Activated T-helper 1 cell treated with Interleukin-2 at 50 U/mL for 16 hours (primary cell): ENCODE measurements at places on chromosomes 5 and 9.

DNA sequence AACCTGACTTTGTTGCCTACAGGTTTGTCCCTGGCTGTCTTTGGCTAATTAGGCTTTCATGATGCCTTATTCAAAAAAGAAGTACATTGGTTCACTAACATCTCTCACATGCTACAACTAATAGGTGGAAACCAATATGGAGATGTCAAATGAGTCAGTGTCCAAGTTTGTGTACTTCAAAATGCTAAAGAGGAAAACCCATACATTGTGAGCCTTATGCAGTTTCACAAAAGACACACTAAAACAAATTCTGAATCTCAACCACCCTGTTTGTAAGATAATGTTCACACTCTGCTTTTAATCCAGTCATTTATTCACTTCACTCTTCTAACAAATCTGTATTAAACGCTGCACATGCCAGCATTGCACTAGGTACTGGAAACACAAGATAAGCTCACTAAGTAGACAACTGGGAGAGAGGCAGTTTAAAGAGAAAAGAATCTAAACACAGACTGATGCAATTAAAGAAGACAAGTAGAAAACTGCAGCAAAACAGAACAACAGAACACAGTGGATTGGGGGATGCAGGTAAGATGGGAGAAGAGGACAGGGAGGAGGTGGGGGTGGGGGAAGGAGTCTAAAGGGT is 104.1 kb downstream of the DROSHA start:
- no peak for DNase-seq

DNA sequence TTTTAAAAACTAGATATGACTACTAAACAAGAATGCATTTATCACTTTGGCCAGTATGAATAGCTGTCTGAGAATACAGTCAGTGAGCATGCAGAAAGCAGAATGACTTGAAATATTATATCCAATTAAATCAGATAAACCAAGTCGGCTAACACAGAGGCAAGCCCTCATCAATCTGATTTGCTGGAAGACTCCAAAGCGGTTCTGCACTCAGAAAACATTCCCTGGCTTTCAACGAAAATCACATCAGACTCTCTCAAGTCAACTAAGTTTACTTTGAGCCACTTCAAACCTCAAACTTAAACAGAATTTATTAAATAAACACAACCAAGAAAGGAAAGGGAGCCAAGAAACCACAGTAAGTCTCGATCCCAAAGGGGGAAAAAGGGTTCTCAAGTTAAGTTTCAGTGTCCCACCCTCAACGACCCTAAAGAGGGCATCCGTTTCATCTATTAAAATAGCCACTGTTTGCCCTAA is 1.4 kb downstream of the MYO10 start:
- DNase-seq: no peak

GRCh38 chr9:638152-638551 is 203.3 kb upstream of the DMRT1 start:
- no peak for DNase-seq

DNA sequence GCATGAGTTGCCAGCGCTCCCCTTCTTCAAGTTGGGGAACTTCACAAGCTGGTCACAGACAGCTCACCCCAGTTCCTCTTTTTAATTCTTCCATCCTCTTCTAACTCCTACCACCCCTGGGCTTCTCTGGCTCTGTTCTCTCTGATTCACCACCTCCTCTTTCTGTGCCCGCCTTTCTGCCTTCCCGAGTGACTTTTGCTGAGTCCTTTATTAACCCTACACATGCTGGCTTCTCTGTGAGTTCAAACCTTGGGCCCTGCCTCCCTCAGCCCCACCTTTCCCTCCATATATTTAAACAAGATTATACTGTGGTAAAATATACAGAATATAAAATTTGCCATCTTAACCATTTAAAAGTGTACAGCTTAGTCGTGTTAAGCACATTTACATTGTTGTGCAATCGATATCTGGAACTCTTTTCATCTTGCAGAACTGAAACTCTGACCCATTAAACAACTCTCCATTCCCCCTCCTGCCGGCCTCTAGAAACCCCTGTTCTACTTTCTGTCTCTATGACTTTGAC is 32.0 kb downstream of the SLC46A2 start:
- no peak for DNase-seq

- DNase-seq: no peak
Observed at GRCh38 chr5:164741376-164741775, 1236.0 kb downstream of the MAT2B start.

DNA sequence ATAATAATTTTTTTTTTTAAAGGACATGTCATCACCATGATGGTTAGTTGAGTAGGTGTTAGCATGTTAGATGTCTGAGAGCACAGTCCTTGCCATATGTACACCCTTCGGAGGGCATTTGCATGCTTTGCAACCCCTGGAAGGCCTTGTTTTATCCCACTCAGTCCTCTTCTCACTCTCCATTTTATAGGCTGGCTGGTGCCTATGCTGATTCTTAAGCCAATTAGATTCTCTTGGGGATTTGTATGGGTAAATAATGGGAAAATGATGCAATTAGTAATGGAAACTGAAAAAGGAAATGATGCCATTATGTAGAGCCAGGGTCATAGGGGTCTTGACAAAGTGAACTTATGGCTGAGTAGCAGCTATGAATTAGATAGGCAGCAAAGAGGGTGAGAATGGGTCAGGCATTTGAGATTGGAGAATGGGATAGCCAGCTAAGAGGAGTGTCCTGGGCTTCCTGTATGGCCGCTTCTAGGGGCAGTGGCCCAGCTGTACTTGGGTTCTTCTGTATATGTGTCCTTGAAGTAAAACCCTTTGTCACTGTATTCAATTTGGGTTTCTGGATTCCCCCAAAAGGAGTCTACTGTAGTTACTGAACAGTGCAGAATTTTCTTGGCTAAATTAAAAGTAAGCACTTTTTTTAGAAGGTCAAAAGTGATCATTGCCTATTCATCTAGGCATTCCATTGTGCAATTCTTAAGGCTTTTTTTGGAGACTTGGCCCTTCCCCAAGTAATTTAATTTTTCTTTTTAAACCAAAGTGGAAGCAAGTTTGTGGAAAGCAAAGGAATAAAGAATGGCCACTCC is 31.6 kb downstream of the LRRTM2 start:
- DNase-seq: no peak

- DNase-seq: no peak
Observed at GRCh38 chr5:173643964-173644363, 27.5 kb upstream of the BOD1 start.

DNA sequence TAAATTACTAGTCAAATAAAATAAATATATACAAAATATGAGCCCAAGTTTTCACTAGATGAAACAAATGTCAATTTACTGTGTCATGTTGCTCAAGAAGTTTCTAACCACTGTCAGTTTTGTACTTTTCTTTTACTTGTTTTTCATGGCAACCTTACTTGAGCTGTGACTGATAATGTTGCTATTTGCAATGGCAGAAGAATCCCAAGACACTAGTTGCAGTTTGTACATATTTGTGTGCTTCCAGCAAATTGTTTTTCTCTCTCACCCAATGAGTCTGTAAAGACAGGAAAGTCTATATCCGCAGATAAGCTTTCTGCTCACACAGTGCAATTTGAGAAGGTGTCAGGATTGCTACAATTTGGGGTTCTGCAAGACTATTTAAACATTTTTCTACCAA is 338.6 kb upstream of the PCSK5 start:
- no peak for DNase-seq

- DNase-seq: no peak
Observed at GRCh38 chr9:115099901-115100300, 18.1 kb downstream of the TNC start.

DNA sequence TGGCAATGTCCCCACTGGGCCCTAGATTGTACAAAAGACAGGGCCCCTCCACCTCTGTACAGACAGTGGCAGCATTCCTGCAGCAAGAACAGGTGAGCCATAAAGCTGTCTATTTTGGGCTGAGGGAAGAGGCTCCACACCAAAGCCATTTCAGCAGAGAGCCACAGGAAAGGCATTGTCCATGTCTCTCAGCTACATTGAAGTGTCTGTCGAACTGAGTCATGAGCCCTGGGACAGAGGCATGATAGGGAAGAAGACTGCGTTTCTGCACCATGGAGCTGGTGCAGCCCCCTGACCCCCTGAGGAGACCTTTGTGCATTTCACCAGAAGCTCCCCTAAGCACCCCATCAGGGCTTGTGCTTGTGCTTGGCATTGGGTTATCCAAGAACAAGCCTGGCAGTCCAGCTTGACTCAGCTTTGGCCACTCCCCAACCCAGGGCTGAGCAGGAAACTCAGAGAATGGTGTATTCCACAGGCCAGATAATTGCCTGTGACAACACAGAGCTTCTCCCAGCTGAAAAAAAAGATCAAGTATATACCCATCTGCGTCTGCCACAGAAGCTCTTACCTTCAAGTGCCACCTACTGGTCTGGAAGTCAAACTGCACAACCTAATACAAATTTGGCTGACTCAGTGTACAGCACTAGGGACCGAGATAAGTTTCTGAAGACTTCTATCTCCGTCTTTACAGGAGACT is 5.9 kb upstream of the FRMD3 start:
- DNase-seq: no peak

DNA sequence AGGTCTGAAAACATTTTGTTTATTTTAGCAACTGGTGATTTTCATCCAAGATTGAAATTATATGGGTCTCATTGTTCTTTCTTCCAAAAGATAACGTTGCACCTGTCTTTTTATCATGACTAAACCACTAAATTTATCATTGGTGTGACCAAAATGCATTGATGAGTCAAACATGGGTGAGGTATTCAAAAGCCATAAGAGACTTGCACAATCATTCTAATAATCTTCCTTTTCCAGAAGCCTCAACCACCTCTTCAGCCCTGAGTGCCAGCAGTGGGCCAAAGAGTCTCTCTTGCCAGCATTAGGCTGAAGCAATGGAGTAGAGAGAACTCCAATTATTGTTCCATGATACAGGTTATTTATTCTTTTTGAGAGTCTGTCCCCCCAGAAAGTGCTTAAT is 198.9 kb downstream of the LURAP1L start:
- no peak for DNase-seq

DNA sequence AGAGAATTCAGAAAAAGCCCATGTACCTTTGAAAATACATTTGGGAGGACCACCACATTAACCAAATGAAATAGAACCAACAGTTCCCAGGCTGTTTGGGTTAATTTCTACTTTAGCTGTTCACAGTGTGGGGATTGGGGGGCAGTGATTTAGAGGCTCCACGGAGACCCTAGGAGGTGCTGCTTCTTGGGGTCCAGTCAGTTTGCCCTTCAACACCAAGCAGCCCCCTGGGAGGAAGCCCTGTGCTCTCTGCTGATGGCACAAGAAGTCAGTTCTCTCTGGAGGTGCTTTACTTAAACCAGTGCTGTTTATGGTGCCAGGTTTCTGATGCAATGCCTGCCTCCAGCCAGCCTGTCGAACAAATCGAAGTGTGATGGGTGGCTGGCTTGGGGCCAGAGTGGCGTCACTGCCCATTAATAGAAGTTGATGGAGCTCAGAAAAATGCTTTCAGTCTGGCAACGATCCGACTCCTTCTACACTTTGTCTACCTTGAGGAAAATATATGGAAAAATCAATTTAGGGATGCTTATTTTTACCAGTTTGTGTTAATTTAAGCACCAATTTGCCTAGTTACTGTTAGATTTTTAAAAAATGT is 134.0 kb downstream of the SNX18 start:
- DNase-seq: no peak

DNA sequence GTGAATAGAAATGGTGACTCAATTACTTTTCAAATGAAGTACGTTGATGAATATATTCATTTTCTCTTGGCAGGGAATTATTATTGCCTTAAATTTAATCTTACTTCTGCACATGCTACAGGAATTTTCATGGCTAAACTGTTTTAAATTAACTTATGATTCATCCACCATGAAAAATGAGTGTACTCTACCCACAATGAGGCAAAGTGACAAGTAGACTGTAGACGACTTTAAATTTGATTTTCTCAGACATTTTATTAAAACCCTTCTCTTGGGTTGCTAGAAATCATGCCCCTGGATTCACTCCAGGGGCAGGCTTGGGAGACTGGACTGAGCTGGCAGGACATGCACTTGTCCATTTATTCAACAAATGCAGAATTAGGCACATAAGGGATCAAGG is 23.5 kb upstream of the ERAP2 start:
- no peak for DNase-seq

GRCh38 chr9:107886826-107887225 is 397.3 kb upstream of the KLF4 start:
- no peak for DNase-seq

DNA sequence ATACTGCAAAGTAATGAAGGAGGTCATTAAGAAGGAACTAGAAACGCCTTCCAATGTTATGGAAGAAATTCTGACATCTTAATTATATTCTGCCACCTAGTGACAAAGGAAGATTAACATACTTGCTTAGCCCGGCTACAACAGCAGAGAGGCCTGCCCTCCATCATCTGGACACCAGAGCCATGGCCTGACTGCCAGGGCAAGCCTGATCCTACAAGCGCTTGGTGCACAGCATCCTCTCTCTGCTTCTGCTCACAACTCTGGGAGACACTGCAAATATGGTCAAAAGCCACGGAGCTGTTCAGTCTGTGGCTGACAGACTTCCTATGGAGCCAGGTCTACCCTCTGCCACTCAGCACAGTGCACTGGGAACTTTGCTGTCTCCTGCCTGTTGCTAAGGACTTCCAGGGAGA is 87.3 kb upstream of the SLC44A1 start:
- no peak for DNase-seq

DNA sequence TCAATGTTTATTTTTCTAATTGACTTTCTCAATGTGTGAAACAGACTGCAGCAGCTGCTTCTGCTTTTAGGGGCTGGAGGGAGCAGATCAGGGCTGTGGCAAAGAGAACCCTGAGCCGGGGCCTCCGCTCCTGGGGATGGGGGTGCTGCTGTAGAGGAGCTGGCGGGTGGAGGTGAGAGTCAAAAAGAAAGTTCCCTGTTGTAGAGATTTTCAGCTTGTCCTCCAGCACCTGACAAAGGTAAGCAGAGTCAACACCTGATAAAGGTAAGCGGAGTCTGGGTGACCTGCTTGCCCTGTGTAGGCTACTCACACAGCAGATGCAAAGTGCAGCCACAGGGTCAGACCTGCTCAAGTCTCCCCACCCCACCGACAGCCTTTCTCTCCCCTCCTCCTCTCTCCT is 252.4 kb upstream of the IRX1 start:
- DNase-seq: no peak

DNA sequence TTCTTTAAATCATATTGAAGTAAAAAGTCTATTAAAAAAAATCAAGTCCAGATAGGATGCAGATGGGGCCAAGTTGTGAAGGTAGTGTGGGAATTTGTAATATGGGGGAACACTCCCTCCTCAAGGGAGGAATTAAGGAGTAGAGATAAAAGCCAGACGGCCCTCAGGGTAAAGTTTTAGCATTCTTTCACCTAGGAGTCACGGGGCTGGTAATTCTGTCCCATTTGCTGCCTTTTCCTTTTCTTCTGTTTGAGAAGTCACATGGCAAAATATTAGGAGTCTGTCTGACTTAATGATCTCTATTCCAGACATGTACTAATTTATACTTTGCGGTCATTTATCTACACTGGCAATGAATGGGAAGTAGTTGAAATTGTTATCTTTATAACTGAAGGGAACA is 61.9 kb downstream of the SNX24 start:
- DNase-seq: no peak

GRCh38 chr5:148748702-148749392 is 77.6 kb upstream of the ADRB2 start:
- no peak for DNase-seq

DNA sequence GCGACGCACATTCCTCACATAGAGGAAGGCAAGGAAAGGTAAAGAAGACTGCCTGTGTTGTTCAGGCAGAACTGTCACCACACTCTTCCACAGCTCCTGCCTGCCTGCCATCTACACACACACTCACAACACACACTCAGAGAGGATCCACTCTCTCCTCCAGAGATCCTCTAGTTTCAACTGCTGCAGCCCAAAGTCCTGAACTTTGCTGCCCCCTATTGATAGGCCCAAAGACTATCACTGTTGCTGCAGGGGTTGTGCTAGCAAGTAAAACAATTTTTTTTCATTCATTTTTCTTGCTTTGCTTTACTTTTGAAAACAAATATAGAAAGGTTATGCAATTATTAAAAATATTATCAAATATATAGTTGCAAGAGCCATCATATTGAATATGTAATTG is 5.9 kb upstream of the CFAP90 start:
- no peak for DNase-seq
